Calu3 (cell line): ENCODE measurements at places on chromosomes 16 and 17. TPM values are rescaled to one million over a fixed set of nuclear protein-coding genes. Genes with fewer than 3 reads are reported as not detected.

DNA sequence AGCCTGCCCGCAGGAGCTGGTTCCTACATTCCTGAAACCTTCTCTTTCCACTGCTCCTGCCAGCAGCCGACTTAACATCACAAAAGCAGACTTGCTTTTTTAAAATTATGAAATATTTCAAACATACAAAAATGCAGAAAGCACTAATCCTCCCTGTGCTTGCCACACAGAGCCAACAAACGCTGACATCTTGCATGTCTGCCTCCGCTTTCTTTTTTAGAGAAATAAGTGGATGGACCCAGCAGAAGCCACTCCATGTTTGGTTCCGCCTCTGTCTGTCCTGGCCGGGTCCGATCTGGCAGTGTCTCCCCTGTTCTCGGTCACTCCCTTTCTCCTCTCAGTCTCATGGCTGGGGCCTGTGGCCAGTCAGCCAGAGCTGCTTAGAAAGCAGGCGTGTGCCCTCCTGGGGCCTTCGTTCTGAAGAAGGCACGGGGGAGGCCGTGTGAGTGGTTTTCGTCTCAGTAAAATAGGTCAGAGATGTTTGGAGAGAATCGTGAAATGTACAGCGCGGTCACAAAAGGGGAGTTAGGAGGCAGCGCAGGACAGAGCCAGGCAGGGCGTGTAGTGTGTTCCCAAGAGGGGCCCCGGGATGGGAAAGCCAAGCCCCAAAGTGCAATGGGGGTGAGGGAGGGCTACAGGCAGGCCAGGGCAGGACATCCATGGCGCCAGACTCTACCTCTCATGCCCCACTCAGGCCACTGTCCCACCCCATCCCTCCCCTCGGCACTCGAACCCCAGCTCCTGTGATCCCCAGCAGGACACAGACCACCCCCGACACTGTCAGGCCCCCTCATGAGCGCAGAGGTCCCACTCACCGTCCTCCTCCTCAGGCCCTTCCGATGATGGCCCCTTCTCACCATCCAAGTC is 23.2 kb downstream of the MXRA7 start:
- H3K36me3 ChIP-seq = no peaks in the 10 kb centered on the region
- DNase-seq = no peak
- H3K4me3 ChIP-seq = no peak overlapping the region
- H3K27me3 ChIP-seq = peaks cover 18% of the 10 kb centered on the region

Gene PRDM7
- not detected in 2 replicates for total RNA-seq

DNA sequence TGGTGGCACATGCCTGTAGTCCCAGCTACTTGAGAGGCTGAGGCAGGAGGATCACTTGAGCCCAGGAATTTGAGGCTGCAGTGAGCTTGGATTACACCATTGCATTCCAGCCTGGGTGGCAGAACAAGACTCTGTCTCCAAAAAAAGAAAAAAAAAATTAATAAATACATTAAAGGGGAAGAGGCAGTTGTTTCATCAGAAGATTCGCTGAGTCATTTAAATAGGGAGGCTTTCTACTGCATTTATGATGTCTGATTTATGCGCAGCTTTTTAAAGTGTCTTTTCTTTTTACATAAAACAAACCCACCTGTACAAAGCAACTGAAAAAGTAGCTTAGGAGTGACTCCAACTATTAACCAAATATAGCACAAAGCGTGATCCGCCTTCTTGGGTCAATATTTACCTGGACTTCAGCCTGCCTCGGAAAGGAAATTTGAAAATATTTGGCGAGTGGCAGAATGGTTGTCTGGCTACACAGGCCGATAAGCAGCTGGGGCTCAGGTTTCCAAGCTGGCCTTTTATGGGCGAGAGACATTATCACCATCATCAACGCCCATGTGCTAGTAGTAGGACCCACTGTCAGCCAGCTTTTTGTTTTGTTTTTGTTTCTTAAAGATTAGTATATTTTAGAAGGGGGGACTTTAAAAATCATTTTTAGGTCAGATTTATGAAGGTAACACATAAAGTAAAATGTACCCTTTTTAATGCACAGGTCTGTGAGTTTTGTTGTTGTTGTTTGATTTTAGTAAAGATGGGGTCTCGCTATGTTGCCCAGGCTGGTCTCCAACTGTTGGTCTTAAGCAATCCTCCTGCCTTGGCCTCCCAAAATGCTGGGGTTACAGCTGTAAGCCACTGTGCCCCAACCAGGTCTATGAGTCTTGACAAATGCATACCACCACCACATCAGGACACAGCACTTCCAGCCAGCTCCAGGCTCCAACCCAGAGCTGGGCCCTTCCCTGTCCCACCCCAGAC is 42.5 kb upstream of the RASD1 start:
- H3K4me1 ChIP-seq = no peaks in the 10 kb centered on the region
- H3K27ac ChIP-seq = no peak overlapping the region
- no peak overlapping the region for H3K4me3 ChIP-seq

Gene SNX20
- total RNA-seq = not detected in 2 replicates

DNA sequence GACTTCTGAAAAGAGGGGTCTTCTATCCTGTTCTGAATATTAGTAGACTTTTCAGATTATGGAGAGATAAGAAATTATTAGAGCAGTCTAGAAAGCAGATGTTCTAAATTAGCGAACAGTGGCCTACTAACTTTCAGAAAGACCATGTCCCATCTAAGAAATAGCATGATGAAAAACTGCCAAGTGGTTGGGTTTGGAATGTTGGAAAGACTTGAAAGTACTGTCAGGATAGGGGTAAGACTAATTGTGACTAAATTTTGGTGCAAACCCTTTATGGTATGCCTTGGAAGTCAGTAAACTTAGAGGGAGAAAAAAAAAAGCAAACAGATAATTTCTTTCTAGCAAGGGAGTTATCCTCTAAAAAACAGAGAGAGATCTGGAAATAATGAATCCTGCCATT is 41.1 kb downstream of the TANGO6 start:
- no peak for DNase-seq
- H3K27me3 ChIP-seq = no peaks in the 10 kb centered on the region
- no peak overlapping the region for H3K27ac ChIP-seq
- H3K4me3 ChIP-seq = no peak overlapping the region

DNA sequence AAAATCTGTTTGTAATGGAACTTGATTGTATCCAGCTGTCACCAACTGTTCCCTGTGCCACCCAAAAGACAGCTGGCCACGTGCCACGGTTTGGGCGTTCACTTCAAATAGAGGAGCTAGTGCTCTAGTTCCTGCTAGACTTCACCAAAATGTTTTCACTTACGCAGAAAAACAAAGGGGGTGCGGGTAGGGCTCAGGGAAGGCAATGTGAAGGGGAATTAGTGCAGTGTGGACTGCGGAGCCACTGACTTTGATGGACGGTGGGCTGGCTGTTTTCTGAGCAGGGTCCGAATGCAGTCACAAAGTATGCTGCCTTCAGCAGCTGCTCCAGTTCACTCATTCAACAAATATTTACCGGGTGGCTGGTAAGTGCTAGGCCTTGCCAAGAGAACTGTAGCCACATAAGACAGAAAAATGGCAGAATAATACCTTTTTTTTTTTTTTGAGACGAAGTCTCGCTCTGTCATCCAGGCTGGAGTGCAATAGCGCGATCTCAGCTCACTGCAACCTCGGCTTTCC is 7.6 kb upstream of the CYTH1 start:
- H3K27ac ChIP-seq = no peak overlapping the region
- DNase-seq = no peak

DNA sequence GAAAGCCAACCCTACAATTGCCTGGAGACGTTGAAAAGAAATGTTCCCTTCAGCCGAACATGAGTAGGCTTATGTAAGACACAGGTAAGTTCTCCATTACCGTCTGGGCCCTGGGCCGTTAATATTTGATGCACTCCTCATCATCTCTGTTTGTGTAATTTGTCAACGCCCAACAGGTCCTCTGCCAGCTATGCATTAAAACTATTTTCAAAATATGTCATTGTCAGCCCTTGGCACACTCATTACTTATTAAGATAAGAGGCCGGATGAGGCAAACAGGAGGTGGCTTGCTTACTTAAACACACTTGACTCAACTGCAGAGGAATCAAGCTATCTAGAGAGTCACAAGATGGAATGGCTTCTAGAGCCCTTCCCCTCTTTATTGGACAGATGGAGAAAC is 544.9 kb downstream of the TOX3 start:
- peak; percentile 27 for DNase-seq
- no peaks in the 10 kb centered on the region for H3K27me3 ChIP-seq
- H3K4me1 ChIP-seq = peaks cover 46% of the 10 kb centered on the region
- peak overlapping the region; percentile 22 for H3K4me3 ChIP-seq

GRCh38 chr17:49952209-49952911 is 16.6 kb upstream of the DLX4 start:
- no peak overlapping the region for H3K27ac ChIP-seq
- no peaks in the 10 kb centered on the region for H3K4me1 ChIP-seq
- no peaks in the 10 kb centered on the region for H3K36me3 ChIP-seq
- H3K27me3 ChIP-seq = peaks cover 87% of the 10 kb centered on the region

DNA sequence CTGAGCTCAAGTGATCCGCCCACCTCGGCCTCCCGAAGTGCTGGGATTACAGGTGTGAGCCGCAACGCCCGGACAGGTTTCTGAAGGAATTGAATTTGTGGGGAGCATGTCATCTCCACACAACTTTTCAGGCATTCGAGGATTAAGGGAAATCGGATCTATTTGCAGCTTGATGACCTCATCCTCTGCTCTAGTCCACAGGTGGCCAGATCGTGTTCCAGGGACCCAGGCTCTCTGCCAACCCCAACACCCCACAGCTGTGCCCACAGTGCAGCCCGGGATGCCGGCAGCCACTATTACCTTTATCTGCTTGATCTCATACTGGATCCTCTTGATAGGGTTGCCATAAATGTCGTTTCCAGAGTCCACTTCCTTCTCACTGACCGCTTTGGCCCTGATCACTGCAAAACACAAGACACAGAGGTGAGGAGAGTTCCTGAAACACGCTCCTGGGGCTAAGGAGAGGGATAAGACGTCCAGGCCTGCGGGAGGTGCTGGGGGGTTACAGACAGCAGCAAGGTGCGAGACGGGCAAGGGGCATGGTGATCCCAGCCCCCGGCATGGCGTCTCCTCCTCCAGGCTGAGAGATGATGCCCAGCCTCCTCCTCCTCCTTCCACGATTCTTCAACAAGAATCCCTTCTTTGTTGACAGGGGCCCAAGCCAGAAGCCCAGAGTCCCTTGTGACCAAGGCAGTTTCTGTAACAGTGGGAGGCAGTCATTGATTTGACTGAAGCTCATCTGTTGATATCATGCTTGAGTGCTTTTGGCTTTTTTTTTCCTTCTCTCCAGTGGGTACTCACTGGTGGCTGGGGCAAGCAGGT is 29.3 kb downstream of the CEP295NL start:
- DNase-seq = no peak
- no peak overlapping the region for H3K27ac ChIP-seq
- H3K36me3 ChIP-seq = peaks cover 47% of the 10 kb centered on the region
- H3K4me3 ChIP-seq = no peak overlapping the region

DNA sequence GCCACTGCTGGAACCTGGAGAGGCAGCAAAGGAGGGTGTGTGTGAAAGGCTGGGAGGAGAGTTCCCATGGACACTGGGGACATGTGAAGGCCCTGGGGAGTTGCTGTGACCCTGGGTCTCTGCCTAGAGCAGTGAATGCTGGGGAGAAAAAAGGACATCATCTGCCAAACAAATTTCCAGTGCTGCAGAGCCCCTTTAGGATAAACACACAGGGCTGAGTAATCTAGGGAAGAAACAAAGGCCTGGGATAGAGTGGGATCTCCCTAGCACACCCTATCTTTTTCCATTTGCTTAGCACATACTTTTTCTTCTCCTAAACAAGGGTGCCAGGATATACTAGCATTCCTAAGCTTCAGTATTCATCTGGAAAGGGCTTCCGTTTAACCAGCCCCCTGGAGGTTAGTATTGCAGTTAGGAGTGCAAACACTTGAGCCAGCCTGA is 3.3 kb upstream of the HIGD1B start:
- H3K4me1 ChIP-seq = no peaks in the 10 kb centered on the region
- H3K27me3 ChIP-seq = no peaks in the 10 kb centered on the region
- H3K27ac ChIP-seq = no peak overlapping the region
- no peak for DNase-seq

Gene TBC1D16
- 31.2 and 35.9 TPM in 2 replicates for total RNA-seq

- no peak overlapping the region for H3K4me3 ChIP-seq
- DNase-seq = no peak
- H3K27ac ChIP-seq = peak overlapping the region; percentile 23
- peaks cover 22% of the 10 kb centered on the region for H3K4me1 ChIP-seq
- no peaks in the 10 kb centered on the region for H3K27me3 ChIP-seq
These were observed 34.7 kb downstream of the GJC1 start for GRCh38 chr17:44795421-44795820.

DNA sequence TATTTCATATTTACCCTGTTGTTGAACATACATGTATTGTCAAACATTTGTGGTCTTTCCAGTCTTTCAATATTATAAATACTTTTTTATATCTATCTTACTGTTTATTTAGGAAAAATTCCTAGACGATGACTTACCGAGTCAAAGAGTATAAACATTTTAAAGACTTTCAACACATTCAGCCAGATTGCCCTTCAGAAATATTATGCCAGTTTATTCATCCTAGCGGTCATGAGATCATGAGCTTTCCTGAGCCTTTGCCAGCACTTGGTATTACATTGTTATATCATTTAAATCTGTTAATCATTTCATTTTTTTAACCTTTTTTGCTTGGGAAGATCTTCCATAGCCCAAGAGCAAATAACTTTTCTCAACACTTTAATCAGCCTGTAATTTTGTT is 197.4 kb downstream of the SPECC1 start:
- peaks cover 29% of the 10 kb centered on the region for H3K4me1 ChIP-seq
- no peak overlapping the region for H3K27ac ChIP-seq
- H3K4me3 ChIP-seq = no peak overlapping the region
- DNase-seq = no peak
- H3K27me3 ChIP-seq = no peaks in the 10 kb centered on the region

Gene ZNF423
- not detected in 2 replicates for total RNA-seq

DNA sequence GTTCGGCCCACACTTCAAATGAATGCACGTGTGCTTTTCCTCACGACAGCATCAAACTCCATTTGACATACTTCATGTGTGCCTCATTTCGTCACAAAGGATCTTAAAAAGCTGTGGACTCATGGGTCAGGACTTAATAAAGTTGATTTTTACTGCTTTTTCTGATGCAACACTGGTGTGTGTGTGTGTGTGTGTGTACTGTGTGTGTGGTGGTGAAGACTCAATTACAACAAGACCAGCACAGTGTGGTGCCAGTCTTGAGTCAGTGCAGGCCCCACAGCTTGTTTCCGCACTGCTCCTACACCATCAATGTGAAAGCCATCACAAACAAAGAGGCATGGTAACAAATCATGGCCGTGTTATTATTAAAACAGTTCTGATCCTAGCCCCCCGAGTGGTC is 17.7 kb downstream of the CDIP1 start:
- no peaks in the 10 kb centered on the region for H3K36me3 ChIP-seq
- no peak overlapping the region for H3K27ac ChIP-seq
- H3K27me3 ChIP-seq = no peaks in the 10 kb centered on the region
- peaks cover 14% of the 10 kb centered on the region for H3K4me1 ChIP-seq

- H3K27me3 ChIP-seq = peaks cover 100% of the 10 kb centered on the region
- no peak overlapping the region for H3K4me3 ChIP-seq
- H3K36me3 ChIP-seq = no peaks in the 10 kb centered on the region
These were observed 43.3 kb upstream of the ZCCHC14 start for GRCh38 chr16:87535855-87536794.

- H3K27ac ChIP-seq = peak overlapping the region; percentile 77
- peak; percentile 50 for DNase-seq
- H3K4me1 ChIP-seq = peaks cover 27% of the 10 kb centered on the region
- no peaks in the 10 kb centered on the region for H3K27me3 ChIP-seq
These were observed 428 bp upstream of the ANTKMT start for GRCh38 chr16:720447-720989.

Gene AXIN2
- 0.45 and 0.49 TPM in 2 replicates for total RNA-seq

Gene TBC1D3I
- total RNA-seq = 2.1 and 3.3 TPM in 2 replicates

Gene GUCY2D
- total RNA-seq = not detected in 2 replicates

Gene KRT28
- not detected in 2 replicates for total RNA-seq

- no peak overlapping the region for H3K4me3 ChIP-seq
- no peaks in the 10 kb centered on the region for H3K27me3 ChIP-seq
- no peak for DNase-seq
These were observed 9.7 kb downstream of the CNP start for GRCh38 chr17:41976142-41976768.
